ENCODE measurements at places on chromosomes 1 and 21. TPM values are rescaled to one million over a fixed set of nuclear protein-coding genes. Genes with fewer than 3 reads are reported as not detected.

DNA sequence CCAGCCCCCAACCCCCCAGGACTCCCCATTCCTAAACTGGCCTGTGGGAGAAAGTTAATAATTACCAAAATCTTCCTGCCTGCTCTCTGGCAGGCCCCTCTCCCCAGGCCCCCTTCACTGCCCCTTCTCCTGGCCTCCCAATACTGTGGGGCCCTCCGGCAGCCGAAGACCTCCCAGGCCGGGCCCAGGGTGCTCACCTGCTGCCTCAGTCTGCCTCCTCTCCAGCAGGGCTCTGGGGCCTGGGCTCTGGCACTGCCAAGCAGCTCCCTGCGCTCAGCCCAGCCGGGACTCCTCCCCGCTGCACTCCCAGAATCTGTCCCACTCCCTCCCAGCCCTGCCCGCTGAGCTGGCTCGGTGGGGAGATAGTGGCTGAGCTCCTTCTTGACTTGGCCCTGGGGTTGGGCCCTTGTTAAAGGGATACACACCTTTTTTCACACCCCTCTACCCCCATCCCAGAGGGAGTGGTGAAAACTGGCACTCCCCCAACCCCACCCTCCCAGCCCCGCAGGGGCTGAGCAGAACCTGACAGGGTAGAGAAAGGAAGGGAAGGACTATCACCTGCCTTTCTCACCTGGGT lies at the start of gene S100A16:
Gene S100A16, minus strand, starts transcription at position 383 of the 577 bp plus-strand sequence. CDS start 4,986 bp downstream, outside the sequence.
- no peak for DNase-seq

The PROK1 gene
- 0.96 TPM for polyA plus RNA-seq

The LMOD1 gene
- polyA plus RNA-seq, result 3.4 TPM

GRCh38 chr21:34576041-34576511 lies 38.8 kb downstream of the RCAN1 start:
- no peak for DNase-seq

The TNNI3K gene
- polyA plus RNA-seq, result 1.8 TPM

- no peak for DNase-seq
Measured at GRCh38 chr21:45410151-45410864, 5.3 kb downstream of the COL18A1 start.

DNA sequence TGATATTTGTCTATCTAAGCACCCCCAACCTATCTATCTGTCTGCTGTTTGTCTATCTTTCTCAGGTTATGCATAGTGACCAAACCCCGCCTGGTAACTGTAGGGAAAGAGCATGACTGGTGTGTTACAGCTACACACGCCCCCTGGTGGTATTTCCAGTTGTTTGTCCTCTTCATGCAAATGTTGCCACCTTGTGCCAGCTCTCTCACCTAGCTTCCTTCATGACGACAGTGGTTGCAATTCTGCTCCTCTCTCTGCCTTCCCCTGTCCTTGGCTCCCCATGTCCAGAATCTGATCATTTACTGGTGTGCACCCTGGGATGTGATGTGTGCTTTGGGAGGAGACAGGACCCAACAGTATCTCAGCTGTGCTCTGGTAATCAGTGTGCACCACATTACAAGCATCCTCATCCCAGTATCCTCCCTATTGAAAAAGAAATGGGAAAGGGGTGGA lies 8.1 kb upstream of the INKA2 start:
- DNase-seq, result no peak

DNA sequence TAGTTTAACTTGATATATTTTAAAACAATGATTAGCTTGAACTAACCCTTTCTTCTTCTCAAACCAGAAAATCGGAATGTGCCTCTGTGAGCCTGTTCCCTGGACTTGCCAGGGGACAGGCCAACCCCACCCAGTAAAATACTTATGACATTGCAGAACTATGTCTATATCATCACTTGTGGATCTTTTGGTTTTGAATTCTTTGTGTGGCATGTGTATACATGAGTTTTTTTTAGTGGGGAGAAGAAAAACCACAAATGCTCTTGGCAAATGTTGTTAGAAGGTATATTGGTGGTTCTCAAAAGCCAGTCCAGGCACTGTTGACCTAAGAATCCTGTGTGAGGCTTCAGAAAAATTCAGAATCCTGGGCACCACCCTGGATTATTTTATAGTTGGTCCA lies 347.4 kb downstream of the SIPA1L2 start:
- DNase-seq, result no peak

DNA sequence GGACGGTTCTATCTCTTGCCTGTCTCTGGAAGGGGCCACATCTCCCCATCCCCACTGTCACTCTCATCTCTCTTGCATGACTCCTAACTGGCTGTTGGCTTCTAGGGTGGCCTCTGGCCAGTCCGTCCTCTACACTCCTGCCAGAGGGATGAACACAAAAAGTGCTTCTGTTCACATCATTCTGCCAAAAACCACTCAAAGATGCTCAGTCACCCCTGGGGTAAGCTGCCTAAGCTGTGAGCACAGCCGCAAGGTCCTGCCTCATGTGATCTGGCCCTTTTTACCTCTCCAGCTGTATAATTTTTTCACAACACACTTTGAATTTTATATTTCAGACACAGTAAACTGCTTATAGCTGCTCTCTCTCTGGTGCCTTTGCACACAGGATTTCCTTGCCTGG lies 97.6 kb upstream of the CD34 start:
- no peak for DNase-seq
